ENCODE measurements at places on chromosomes 16 and 17.

- no peak for DNase-seq
Measured at GRCh38 chr17:18318117-18318516, 3.0 kb downstream of the SMCR8 start.

DNA sequence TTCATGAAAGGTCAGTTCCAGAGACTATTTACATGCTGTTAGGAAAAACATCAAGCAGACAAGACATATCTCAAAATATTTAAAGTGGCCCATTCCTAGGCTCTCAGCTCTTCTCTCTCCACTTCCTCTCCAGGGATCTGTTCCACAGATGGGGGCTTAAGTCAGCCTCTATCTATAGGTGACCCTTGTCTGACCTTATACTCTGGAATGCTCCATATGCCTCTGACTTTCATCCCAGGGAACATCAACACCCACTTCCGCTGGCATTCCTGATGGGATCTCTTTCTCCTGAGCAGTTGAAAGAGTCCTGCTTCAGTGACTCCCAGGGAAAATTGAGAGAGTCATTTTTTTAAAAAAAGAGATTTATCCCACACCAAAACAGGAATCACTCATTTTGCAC, 11.5 kb upstream of the WIPI1 start:
- DNase-seq: no peak

GRCh38 chr17:48800626-48801217, 16.3 kb downstream of the TTLL6 start:
- no peak for DNase-seq

- DNase-seq: no peak
Measured at GRCh38 chr17:79907850-79908249, 68.6 kb upstream of the CBX4 start.

GRCh38 chr16:23334950-23335349, 32.8 kb downstream of the SCNN1B start:
- no peak for DNase-seq
